RPMI7951 (cell line): ENCODE measurements at places on chromosomes 1 and 21. TPM values are rescaled to one million over a fixed set of nuclear protein-coding genes. Genes with fewer than 3 reads are reported as not detected.

- DNase-seq, result peak; percentile 25
Observed at GRCh38 chr1:6475381-6476133, 9.6 kb upstream of the TNFRSF25 start.

GRCh38 chr1:219159946-219160645 is 13.6 kb upstream of the LYPLAL1 start:
- peak; percentile 57 for DNase-seq

DNA sequence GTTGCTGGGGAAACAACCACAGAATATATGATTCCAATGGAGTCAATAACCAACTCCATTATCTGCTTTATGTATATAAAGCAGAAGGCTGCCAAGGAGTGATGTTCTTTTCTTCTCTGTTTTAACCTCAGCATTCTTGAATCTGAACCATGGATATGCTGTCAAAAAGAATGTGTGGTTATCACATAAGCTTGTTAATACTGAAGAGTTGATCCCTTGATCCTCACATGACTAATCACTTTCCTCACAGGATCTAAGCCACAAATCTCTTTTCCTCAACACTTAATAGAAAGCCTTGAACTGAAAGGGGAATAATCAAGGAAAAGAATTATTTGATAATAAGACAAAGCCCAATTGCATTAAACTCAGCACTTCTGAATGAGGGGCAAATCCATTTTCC is 271.3 kb upstream of the KIAA0040 start:
- DNase-seq, result no peak

DNA sequence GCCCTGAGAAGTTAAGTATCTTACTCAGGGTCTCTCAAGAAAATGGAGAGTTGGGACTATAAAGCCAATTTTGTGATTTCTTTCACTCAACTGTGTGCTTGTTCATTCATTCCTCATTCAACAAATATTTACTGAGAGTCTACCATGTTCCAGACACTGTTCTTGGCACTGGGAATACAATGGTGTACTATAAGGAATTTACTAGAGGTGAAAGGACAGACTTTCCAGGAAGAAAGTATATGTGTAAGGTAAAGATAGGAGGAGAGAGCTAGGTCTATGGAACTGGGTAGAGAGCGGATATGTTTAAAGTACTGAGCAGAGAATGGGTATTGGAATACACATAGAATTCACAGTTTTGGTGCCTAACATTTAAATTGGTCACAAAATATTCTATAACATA is 42.3 kb downstream of the ZNHIT6 start:
- DNase-seq, result no peak

GRCh38 chr1:59012378-59012777 is 228.5 kb upstream of the JUN start:
- no peak for DNase-seq

DNA sequence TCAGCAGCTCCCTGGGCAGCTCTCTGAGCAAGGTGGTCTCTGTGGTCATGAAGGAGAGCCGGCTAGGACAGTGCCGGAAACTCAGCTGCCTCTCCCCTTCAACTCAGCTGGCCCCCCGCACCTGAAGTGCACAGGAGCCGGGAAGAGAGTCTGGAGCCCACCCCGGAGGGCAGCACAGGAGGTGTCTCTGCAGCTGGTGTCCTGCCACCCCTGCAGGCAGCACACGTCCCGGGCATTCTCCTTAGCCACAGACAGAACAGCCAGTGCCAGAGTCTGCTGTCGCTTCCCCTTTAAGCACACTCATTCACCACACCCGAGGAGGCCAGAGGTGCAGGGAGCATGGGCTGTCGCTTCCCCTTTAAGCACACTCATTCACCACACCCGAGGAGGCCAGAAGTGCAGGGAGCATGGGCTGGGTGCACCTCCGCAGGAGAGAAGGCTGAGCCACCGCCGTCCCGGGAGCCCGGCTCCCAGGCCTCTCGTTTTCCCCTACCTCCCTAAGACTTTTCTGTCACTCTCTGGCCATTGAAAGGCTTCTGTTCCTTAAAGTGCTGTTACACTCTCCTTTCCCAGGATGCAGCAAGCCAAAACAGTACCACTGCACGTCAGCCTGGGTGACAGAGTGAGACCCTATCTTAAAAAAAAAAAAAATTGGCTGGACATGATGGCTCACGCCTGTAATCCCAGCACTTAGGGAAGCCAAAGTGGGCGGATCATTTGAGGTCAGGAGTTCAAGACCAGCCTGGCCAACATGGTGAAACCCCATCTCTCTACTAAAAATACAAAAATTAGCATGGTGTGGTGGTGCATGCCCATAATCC is 16.9 kb upstream of the SAMD11 start:
- peak; percentile 73 for DNase-seq

- peak; percentile 31 for DNase-seq
Observed at GRCh38 chr1:63886340-63886739, 112.5 kb downstream of the ROR1 start.

- DNase-seq, result no peak
Observed at GRCh38 chr1:63710761-63711380, 62.9 kb upstream of the ROR1 start.

DNA sequence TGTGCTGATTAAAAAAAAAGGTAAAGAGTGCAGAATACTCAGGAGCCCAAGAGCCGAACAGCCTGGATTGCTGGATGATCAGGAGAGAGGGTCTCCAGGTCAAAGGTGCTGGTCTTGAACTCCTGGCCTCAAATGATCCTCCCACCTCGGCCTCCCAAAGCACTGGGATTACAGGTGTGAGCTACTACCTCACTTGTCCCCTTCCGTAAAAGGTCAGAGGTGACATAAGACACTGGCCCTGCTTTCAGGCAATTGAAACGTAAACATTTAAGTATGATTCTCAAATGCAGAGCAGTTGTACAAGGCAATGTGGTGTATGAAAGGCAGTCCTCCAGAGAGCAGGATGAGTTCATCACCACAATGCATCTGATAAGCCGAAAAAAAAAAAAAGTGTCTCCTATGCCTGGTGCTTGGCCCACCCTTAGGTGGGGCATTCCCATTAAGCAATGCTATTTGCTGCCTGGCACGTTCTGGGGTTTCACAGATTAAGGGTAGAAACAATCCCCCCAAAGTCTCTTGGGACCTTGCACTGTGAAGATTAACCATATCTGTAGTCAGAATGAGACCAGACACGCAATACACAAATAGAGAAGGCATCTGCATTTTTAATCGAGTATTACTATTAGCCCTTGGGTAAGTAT is 47.7 kb downstream of the PARP1 start:
- no peak for DNase-seq

DNA sequence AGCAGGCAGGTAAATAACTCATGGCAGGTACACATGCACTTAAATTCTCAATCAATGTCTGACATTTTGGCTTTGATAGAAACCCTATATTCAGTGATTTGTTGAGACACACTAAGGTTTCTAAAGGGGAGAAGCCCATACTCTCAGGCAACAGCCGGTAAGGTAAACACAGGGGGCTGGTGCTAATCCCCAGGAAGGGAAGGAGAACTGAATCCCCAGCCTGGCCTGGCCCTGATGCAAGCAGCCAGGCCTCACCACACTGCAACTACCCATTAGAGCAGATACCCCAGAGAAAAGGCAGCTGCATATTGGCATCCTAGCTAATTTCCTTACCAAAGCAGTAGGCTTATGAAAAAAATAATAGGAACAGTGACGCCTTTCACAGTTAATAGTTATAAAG is 116.5 kb upstream of the LRRC7 start:
- no peak for DNase-seq

GRCh38 chr1:112444269-112444668 is 48.3 kb downstream of the CTTNBP2NL start:
- DNase-seq, result peak; percentile 34

DNA sequence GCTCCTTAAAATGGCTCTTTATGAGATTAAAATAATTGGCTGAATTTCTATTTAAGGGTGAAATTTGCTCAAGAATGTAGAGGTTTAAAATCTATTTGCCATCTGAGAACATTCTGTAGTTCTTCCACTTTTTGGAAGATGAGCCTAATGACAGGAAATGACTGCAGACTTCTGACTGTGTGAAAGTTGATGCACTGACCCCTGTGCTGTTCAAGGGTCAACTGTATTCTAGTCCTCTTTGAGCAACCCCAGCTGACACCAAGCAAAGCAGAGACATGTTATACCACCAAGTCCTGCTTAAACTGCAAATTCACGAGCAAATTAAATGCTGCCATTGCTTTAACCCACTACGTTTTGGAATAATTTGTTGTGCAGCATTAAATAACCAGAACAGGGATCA is 26.6 kb downstream of the DDAH1 start:
- DNase-seq, result peak; percentile 26

- no peak for DNase-seq
Observed at GRCh38 chr1:234402939-234403338, 29.7 kb downstream of the COA6 start.

- no peak for DNase-seq
Observed at GRCh38 chr1:175127565-175127964, 59.9 kb downstream of the TNN start.

DNA sequence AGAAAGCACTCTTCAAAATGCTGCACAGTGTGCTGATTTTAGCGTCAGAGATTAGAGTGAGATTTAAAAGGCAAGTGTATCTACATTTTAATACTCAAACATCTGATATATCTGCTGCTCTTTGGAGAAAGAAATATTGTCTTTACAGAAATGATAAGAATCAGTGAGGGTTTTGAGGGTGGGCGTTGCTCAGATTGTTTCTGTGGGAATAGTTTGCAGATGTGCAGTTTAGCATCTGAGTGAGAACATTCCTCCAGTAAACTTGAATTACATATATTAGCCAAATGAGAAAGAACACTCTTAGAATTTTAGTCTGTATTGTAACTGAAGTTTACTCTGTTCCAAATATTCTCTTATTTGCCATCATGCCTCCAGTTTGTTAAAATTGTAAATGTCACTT is 549.2 kb downstream of the NEGR1 start:
- no peak for DNase-seq

DNA sequence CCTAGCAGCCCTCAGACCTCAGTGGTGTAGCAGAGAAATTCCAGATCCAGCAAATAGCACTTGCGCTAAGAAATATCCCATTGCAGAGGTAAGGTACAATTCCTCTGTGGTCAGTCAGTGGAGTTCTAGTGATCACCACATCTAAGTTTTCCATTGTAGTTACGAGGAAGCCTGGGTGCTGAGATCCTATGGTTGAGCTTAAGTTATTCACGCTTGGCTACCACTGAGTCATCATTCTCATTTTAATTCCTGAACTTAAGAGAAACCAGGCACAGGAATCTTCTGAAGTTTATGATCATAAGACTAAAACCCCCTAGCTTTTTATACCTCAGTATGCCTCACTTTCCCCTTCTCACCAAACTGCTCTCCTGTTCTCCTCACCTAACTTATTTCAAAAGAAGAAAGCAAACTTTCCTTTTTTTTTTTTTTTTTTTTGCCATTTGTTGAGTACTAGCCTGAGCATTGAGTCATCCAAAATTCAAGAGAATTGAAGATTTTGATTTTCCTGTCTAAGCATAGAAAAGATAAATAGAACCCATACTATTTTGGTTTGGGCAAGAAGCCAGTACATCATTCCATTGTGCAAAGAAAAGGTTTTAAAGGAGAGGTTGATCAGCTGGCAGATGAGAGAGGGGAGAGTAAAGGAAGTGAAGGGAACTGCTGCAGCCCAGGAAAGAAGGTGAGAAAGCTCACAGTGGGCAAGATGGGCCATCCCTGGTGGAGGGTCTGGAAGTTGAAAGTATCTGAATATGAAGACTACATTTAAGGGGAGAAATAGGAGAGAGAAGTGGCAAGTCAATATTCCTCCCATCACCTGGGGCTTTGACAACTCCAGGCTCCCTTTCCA is 39.9 kb downstream of the SERBP1 start:
- peak; percentile 90 for DNase-seq

- no peak for DNase-seq
Observed at GRCh38 chr1:216144661-216145450, 278.4 kb downstream of the USH2A start.

- no peak for DNase-seq
Observed at GRCh38 chr1:223721658-223722607, 9.6 kb downstream of the CAPN2 start.

GRCh38 chr1:160429702-160430535 is 29.6 kb downstream of the VANGL2 start:
- DNase-seq, result no peak

- DNase-seq, result peak; percentile 52
Observed at GRCh38 chr1:29767769-29768425, 531.6 kb downstream of the PTPRU start.

DNA sequence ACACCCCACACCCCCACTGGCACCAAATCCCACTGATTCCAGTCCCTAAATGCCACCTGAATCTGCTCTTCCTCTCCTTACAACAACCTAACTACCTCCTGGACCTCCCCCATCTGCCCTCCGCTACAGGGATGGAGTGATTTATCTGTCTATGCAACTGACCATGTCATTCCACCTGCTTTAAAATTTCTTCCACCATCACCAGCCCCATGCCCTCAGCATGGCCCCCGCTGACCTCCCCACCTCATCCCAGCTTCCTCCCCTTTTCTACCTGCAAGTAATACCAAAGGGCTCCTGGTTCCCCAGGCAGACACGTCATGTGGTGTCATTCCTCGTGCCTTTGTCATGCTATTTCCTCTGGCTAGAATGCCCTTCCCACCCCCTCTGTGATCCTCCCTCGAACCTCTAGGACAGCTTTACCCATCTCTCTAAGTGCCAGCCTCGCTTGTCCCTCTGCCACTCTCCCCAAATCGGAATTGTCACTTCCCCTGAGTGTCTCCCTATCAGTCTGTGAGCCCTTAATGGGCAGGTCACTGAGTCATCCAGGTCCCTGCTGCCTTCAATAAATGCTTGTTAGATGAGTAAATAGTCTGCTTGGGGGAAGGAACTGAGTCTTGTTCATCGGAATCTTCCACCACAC is 3.7 kb downstream of the GJB4 start:
- peak; percentile 37 for DNase-seq

GRCh38 chr1:43774359-43774758 is 67.0 kb downstream of the ST3GAL3 start:
- peak; percentile 76 for DNase-seq

- peak; percentile 37 for DNase-seq
Observed at GRCh38 chr1:64240206-64240605, 36.8 kb downstream of the UBE2U start.

- peak; percentile 60 for DNase-seq
Observed at GRCh38 chr1:34844252-34844634, 15.3 kb downstream of the SMIM12 start.

- no peak for DNase-seq
Observed at GRCh38 chr1:6912518-6912917, 127.3 kb downstream of the CAMTA1 start.

STUM gene
- not detected in 2 replicates for total RNA-seq

ASTN1 gene
- total RNA-seq, result not detected in 2 replicates

PDE9A gene
- total RNA-seq, result not detected in 2 replicates

GBP7 gene
- total RNA-seq, result not detected in 2 replicates

KIAA0319L gene
- total RNA-seq, result 17.9 and 26.8 TPM in 2 replicates

ZNF593OS gene
- total RNA-seq, result not detected in 2 replicates

COA7 gene
- total RNA-seq, result 10.0 and 10.2 TPM in 2 replicates

HNRNPCL1 gene
- 0.12 TPM in 1 of 2 replicates, not detected in the other for total RNA-seq

GNG12 gene
- 174 and 213 TPM in 2 replicates for total RNA-seq

RNU1-4 gene
- total RNA-seq, result under 0.01 TPM in 1 of 2 replicates, not detected in the other

ZMYM4 gene
- 23.3 and 28.4 TPM in 2 replicates for total RNA-seq

AIM2 gene
- total RNA-seq, result 13.9 and 15.5 TPM in 2 replicates

ZNF672 gene
- total RNA-seq, result 13.4 and 13.8 TPM in 2 replicates

KPRP gene
- not detected in 2 replicates for total RNA-seq
